ENCODE measurements at places on chromosomes 11 and 22. TPM values are rescaled to one million over a fixed set of nuclear protein-coding genes. Genes with fewer than 3 reads are reported as not detected.

GRCh38 chr11:58900479-58901420, 38.5 kb upstream of the GLYATL1 start:
- no peaks in the 10 kb centered on the region for H3K36me3 ChIP-seq
- peak; percentile 87 for DNase-seq
- H3K27ac ChIP-seq: peak overlapping the region; percentile 26
- H3K4me1 ChIP-seq: peaks cover 18% of the 10 kb centered on the region
- peaks cover 19% of the 10 kb centered on the region for H3K27me3 ChIP-seq
- H3K4me3 ChIP-seq: peak overlapping the region; percentile 57

- no peak overlapping the region for H3K27ac ChIP-seq
- no peaks in the 10 kb centered on the region for H3K36me3 ChIP-seq
- DNase-seq: no peak
Measured at GRCh38 chr22:43399338-43399979, 12.4 kb upstream of the MPPED1 start.

The CYB5R2 gene
- total RNA-seq: 9.7 TPM

GRCh38 chr11:130599073-130599654, 150.7 kb downstream of the ADAMTS15 start:
- DNase-seq: no peak
- H3K27ac ChIP-seq: no peak overlapping the region
- H3K4me1 ChIP-seq: peaks cover 9% of the 10 kb centered on the region

DNA sequence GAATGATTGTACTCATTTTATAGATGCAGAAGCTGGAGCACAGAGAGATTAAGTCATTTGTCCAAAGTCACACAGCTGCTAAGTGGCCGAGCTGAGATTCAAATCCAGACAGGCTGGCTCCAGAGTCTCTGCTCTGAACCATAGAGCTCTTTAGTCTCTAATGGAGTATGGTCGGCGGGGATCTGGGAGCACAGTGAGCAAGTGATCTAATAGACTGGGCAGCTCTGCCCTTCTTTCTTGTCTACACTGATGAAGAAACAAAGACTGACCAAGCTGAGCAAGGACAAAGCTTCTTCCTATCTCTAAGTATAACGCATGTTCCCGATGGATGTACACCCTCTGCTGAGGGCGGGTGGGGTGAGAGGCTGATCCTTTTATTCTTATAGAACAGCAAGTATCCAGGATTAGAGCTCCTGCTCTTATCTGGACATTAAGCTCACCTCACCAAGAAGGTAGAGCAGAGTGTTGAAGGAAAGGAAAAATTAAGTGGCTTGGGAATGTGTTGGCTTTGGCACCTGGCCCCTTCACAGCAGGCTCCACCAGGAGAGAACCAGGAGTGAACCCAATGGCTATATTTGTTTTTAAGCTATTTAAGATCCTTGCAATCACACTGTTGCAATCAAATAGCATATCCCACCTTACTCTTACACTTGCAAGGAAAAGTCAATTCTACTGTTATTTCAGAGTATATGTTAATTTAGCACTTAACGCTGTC, 68.7 kb downstream of the ETS1 start:
- H3K27ac ChIP-seq: peak overlapping the region; percentile 65
- no peak overlapping the region for H3K4me3 ChIP-seq
- peaks cover 79% of the 10 kb centered on the region for H3K27me3 ChIP-seq
- no peaks in the 10 kb centered on the region for H3K36me3 ChIP-seq
- DNase-seq: no peak
- peaks cover 19% of the 10 kb centered on the region for H3K4me1 ChIP-seq

The ME3 gene
- total RNA-seq: 8.6 TPM

All from progenitor cell of endocrine pancreas (in vitro differentiated cells).